H4 (cell line): ENCODE measurements at places on chromosomes 2 and 18. TPM values are rescaled to one million over a fixed set of nuclear protein-coding genes. Genes with fewer than 3 reads are reported as not detected.

Gene TCF23
- not detected in 2 replicates for total RNA-seq

GRCh38 chr2:64625299-64626145, 28.2 kb downstream of the SERTAD2 start:
- DNase-seq: no peak

DNA sequence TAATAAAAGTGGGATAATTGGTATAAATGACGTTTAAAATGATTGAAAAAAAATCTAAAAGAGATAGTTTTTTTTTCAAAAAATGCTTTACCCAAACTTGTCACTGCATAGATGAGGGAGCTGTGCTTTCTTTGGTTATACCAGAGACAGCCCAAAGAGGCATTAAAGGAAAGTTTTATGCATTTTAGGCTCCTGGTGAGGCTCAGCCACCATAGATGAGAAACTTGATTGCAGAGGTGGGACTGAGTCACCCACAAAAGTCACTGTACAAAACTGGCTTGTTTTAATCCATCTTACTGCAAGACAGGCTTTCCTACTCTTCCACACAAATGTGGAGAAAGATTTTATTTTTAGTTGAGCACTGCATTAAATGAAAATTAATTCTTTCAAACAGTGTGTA, 2.4 kb downstream of the SMYD1 start:
- no peak for DNase-seq

Gene CRYBA2
- total RNA-seq: not detected in 2 replicates

GRCh38 chr18:23861805-23862470, 152.6 kb upstream of the TTC39C start:
- DNase-seq: peak; percentile 86

GRCh38 chr2:15943378-15944280, 3.3 kb downstream of the MYCN start:
- peak; percentile 25 for DNase-seq

- DNase-seq: peak; percentile 85
These were observed 75.9 kb downstream of the SH3BP4 start for GRCh38 chr2:235027558-235028214.

GRCh38 chr2:111226876-111227700, 106.4 kb downstream of the BCL2L11 start:
- DNase-seq: no peak

Gene EVX2
- total RNA-seq: not detected in 2 replicates

DNA sequence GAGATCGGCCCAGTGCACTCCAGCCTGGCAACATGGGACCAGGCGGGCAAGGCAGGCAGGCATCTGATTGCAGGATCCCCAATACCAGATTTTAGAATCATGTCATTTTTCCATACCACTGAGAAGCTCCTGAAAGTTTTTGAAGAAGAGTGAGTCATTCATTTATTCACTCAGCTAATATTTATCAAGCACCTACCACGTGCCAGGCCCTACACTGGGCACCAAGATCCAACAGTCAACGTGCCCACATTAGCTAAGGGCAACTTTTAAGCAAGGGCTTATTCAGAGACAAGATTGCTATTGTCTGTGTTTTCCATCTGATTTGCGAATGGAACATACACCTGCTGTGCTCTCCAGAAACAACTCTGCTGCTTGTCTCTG, 126.8 kb upstream of the LGALSL start:
- DNase-seq: no peak

Gene PSMA8
- total RNA-seq: not detected in 2 replicates

DNA sequence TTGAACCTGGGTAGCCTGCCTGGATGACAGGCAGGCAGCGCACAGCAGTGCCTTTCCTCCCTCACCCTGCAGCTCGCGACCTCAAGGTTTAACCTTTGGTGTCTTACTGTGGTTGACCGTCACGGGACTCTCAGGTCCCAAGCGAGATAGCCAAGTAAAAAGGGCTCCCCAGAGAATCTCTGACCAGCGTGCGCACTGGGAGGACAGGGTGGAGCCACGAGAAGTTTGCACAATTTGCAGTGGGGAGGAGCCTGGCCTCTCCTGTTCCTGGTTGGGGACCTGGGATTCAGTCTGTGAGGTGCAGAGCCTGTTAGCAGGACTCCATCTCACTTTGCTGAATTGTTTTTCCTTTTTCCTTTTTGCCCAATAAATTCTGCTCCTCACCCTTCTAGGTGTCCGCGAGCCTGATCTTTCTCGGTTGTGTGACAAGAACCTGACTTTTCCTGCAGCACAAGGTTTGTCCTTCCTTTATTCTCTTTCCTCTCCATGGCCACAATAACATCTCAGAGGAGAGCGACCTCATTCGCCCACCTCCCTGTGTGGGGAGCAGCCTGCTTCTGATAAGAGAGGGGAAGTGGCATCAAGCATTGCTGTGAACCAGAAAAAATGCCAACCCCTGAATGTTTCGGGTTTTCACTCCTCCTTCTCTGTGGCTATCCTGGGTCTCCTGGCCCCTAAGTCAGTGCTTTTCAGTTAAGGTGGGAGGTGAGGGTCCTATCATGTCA, 36.2 kb downstream of the POU3F3 start:
- no peak for DNase-seq

Gene CCDC74A
- total RNA-seq: 25.7 and 30.0 TPM in 2 replicates

- DNase-seq: no peak
These were observed 9.1 kb downstream of the LOXL3 start for GRCh38 chr2:74544634-74545033.

DNA sequence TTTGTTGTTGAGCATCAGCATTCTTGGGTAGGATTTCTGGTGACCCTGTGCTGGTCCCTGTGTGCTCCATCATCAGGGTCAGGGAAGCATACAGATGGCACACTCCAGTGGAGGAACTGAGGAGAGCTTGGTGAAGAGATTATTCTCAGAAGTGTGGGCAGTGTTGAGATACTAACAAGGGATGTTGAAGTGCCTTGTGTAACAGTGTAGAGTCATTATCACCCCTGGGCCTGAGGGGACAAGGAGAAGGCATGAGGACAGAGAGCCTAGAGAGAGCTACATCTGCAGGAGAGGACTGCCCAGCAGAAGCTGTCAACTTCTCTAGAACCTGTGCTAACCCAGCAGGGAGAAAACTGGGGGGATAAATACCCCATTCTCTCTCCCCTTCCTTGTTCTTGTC, 189.0 kb downstream of the PLCL1 start:
- no peak for DNase-seq

Gene DIPK1C
- total RNA-seq: 1.6 TPM in 1 of 2 replicates, not detected in the other

Gene SEPTIN10
- total RNA-seq: 34.1 and 44.4 TPM in 2 replicates
